ENCODE measurements at places on chromosomes 6 and 20.

DNA sequence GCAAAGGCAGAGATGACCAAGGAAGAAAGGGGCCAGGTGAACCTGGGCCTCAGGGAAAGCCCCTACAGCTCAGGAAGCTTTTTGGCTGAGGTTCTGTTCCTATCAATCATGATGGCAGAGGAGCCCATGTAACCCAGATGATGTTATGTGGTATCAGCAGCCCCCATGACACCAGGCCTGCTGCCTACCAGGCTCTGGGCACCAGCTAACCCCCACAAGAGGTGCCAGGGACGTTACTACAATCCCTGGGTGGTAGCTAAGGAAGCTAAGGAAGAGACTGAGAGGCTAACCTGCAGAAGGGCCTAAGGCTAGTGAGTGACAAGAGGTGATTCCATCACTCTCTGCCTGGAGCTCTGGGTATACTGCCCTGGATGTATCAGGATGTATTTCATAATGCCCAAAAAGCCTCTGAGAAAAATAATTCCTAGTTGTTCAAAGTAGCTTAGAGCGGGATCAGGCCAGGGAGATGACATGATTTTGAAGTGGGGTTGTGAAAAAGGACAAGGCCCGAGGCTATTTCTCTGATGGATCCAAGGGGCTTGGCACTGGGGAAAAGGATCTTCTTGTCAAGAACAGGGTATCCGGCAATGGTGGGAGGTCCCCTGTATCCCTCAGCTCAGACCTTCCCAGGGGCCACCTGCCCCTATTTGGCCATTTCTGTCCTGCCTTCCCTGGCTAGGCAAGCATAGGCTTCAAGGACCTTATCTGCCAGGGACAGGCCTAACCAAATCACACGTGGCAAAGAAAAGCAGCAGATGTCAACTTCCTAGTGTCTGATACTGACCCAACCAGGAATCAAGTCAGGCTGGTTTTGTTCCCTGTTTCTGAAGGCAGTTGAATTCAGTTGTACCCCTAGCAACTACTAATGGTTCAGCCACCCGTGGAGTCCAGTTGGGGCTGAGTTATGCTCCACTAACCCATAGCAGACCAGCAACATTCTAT lies 41.3 kb downstream of the PANK2 start:
- DNase-seq = no peak

GRCh38 chr6:40325041-40325440 lies 262.1 kb downstream of the LRFN2 start:
- no peak for DNase-seq

GRCh38 chr6:44730771-44731391 lies 343.4 kb downstream of the CDC5L start:
- no peak for DNase-seq

DNA sequence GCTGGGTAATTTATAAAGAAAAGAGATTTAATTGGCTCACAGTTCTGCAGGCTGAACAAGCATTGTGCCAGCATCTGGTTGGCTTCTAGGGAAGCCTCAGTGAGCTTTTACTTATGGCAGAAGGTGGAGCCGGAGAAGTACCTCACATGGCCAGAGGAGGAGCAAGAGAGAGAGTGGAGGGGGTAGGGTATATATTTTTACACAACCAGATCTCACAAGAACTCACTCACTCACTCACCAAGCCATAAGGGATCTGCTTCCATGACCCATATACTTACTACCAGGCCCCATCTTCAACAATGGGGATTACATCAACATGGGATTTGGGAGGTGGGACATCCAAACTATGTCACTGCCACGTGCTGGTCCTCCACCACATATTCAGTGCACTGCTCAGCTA lies 152.6 kb upstream of the PRND start:
- no peak for DNase-seq

DNA sequence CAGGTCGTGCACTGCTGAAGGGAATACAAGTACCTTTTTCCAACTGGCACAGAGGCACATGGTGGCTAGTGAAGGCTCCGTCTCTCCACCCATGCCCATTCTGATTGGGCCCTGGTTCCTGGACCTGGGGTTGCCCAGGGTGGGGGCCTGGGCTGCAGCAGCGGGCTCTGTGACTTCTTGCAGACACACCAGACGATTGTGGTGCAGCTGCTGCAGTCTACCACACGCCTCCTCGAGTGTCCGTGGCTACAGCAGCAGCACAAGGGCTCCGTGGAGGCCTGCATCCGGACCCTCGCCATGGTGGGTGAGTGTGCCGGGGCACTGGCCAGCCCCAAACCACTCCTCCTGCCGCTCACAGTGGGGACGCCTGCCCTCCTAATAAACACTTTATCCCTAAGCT lies 29.2 kb downstream of the UQCC2 start:
- no peak for DNase-seq

DNA sequence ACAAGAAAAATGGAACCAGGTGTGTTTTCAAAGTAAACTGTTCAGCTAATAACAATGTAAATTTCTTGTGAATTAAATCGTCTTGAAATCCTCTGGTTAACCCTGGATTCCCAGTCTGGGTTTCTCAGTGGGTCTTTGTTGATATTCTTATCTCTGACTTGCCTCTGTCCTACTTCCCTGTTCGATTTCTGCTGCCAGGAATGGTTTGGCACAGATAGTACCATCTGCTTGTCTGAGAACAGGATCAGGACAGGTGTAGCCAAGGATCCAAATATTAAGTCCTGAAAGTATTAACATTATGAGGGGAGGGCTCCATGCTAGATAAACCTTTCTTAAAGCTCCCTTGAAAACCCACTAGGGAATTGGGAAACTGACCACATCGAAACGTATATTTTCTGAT lies 30.1 kb downstream of the ARFGEF2 start:
- DNase-seq = no peak

- DNase-seq = no peak
Measured at GRCh38 chr20:59579404-59580145, 24.8 kb upstream of the PHACTR3 start.

GRCh38 chr6:33492093-33492492 lies 37.7 kb downstream of the ZBTB9 start:
- DNase-seq = no peak

GRCh38 chr6:108627692-108628550 lies 67.2 kb downstream of the FOXO3 start:
- DNase-seq = no peak

DNA sequence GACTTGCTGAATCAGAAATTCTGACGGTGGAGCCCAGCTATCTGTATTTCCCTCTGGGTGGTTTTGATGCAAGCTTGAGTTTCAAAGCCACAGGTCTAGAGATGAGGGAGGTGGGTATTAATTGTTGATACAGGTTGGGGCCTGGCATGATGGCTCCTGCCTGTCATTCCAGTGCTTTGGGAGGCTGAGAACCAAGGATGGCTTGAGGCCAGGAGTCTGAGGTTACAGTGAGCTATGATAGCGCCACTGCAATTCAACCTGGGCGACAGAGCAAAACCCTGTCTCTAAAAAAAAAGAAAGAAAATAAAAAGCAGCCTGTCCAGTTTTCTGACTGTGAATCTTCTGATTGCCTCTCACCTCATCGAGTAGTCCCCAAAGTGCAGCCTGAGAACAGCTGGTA lies 184.8 kb upstream of the SASH1 start:
- no peak for DNase-seq

DNA sequence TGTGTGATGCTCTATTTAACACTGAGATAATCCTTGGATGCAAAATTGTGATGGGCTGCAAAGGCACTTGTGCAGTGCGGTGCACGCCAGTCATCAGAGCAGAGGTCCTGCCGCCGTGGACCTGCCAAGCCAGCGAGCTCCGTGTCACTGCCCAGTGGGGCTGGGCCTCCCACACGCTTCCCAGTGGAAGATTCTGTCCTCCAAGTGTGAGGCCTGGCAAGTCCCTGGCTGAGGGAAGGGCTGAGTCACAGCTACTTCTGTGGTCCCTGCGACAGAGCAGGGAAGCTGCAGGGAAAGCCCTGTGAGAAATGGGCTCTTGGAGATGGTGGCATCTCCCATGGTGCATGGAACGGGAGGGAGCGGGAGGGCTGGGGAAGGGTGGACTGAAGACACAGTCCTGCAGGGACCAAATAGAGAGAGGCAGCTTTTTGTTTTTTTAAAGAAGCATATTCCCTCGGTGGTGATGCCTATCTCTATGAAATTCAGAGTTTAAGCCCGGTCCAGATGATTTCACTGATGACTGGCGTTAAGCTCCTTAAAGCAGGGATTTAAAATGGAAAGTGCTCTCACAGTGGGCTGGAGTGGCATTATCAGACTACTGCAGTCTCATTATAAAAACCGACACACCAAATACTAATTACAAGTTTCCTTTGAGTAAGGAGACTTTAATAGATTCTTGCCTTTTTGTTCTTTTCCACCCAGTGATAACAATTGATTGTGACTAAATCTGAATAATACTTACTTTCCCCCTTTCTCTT lies 413.7 kb downstream of the QKI start:
- DNase-seq = no peak

GRCh38 chr20:54067606-54068174 lies 2.7 kb downstream of the BCAS1 start:
- DNase-seq = no peak

DNA sequence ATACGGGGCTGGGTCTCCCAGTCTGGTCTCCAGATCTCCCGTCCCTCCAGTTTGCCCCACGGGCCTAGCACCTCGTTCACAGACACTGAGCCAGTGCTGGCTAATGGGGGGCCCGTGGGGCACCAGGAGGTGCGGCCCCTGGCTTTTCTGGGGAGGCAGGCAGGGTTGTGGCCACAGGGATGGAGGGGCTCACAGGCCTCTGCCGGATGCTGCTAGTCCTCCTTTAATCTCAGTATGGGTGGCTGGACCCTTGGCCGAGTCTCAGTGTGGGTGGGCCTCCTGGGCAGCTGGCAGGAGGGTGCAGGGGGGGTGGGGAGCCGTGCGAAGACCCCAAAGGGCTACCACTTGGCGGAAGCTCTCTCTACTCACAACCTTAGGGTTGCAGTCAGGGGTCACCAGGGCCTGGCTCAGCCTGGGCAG lies 1.6 kb upstream of the SOX18 start:
- no peak for DNase-seq

DNA sequence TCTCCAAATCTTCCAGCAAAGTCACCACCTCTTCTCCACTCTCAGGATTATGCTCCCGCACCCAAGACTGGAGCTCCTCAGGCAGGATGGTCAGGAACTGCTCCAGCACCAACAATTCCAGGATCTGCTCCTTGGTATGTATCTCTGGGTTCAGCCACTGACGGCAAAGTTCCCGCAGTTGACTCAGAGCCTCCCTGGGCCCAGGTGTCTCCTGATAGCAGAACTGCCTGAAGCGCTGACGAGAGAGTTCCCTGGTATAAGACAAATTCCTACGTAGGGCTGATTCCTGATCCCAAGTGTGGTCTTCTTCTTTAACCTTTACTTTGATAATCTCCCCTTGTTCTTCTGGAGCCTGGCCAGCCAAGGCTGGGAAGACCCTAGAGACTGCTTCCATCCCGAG lies 60.6 kb downstream of the GPX5 start:
- DNase-seq = no peak

GRCh38 chr6:11712760-11713159 lies 65.8 kb downstream of the ADTRP start:
- no peak for DNase-seq

GRCh38 chr20:20235681-20236080 lies 132.2 kb upstream of the INSM1 start:
- DNase-seq = no peak

DNA sequence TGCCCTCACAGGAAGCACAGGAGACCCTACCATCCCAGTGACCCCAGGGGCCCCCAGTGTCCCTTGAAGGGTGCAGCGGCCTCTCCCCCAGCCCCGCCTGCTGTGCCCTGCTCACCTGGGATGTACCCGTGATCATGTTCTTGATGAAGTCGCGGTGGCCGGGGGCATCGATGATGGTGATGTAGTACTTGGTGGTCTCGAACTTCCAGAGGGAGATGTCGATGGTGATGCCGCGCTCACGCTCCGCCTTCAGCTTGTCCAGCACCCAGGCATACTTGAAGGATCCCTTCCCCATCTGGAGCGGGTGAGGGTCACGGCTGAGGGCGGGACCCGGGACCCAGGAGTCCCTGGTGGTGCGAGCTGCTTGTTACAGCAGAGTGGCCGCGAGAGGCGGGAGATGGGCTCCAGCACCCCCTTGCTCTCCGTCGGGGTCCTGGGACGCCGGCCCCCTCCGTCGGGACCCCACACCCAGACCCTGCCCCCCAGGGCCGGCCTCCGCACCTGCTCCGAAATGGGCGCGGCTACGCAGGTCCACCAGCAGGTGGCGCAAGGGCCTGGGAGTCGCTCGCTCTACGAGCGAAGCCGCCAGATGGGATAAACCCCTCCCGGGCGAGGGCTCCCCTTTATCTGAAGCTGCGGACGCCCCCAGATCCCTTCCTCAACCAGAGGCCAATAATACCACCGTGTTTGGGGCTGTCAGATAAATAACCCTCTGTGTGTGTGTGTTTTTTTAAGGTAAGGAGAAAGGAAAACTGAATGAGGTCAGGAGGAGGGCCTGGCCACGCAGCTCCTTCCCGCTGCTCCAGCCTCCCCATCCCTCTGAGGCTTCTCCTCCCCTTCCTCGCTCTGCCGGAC lies 2.9 kb downstream of the EEF1A2 start:
- peak; percentile 61 for DNase-seq

DNA sequence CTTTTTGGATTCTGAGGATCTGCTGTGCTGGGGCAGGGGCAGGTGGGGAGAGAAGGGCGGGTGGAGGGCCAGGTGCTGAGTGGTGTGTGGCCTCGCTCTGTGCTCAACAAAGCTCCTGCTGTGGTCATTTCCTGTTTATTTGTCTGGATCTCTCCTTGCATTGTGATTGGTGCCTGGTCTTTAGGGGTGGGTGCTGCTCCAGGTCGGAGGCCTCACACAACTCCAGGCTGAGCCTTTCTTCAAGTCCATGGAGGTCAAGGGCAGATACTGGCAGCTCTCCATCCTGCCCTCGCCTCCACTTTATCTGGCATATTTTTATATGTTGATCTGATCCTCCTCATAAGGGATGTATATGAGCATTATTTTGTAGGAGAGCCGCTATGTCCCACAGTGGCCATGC lies 36.2 kb downstream of the HLA-F start:
- no peak for DNase-seq

DNA sequence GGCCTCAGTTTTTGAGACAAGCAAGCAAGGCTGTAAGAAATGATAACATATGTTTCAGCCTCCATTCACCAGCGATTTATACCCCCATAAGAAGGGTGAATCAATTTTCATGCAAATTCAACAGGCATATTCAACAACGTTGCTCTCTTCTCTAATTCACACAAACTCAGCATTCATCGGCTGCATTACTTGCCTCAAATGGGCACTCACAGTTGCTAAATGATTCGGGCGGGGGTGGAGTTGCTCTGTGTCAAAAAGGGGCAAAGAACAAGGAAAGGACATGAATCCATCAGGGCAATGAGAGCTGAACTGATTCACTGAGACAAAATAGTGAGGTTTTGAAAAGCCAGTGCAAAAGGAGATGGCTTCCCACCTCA lies 9.0 kb downstream of the MOXD1 start:
- DNase-seq = no peak

DNA sequence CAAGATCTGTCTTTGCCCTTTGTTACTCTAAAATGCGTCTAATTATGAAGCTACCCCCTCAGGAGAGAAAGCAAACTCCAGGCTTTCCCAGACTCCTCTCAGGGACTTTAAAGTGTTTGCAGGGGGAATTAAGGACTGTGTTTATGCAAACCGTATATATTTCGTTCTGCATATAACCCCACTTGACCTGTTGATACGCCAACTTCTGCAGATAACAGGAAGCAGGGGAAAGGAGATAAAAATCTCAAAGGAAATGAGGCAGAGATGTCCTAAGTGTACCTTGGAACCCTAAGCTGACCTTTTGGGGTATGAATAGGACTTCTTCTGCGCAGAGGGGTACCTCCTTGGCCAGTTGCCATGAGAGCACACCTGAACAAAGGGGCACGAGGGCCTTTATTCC lies 8.1 kb downstream of the SYCP2L start:
- DNase-seq = no peak

Measured in midbrain (tissue), 1 donor.